Gastrocnemius medialis (tissue), 4 donors: ENCODE measurements at places on chromosomes 1 and 21. TPM values are rescaled to one million over a fixed set of nuclear protein-coding genes. Genes with fewer than 3 reads are reported as not detected.

The AMY1B gene
- not detected for total RNA-seq

The PLA2G5 gene
- not detected for total RNA-seq

The SPRR2G gene
- total RNA-seq, result not detected

The ABCG1 gene
- total RNA-seq, result 7.3 TPM

The NES gene
- total RNA-seq, result 13.7 TPM

- no peak for DNase-seq
These were observed 8.5 kb upstream of the ARF1 start for GRCh38 chr1:228073857-228074545.

GRCh38 chr1:41274752-41275545, 32.8 kb upstream of the SCMH1 start:
- DNase-seq, result no peak

DNA sequence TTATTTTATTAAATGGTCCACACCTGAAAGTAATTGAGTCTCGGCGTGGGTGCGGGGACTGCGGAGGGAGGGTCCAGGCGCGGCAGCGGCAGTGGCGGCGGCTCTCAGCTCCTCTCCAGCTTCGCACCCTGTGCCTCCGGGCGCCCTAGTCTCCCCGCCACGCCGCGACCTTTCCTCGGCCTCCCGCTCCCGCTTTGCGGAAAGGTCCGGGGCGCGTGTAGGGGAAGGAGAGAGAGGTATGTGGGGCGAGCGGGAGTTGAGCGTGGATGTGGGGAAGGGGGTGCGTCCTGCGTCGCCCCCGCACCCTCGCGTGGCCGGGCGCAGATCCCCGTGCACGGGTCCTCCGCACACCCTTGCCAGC, 13.4 kb upstream of the ALX3 start:
- DNase-seq, result no peak

GRCh38 chr1:172585348-172585747, 52.4 kb downstream of the SUCO start:
- no peak for DNase-seq

DNA sequence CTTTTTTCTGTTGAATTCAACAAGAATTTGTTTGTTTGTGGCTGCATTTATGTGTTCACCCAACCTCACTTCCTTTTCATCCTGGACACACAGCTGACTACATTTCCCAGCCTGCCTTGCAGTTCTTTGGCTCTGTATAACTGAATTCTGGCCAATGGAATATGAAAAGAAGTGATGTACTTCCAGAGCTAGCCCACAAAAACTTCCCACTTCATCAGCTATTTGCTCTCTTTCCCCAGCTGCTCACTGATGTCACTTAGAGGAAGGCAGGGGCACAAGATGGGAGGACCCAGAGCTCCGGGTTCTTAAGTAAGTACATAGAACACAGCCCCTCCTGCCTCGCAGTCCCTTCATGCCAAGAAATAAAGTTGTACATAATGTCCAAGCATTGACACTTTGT, 235.0 kb upstream of the FGGY start:
- DNase-seq, result peak; percentile 80

GRCh38 chr1:75937034-75937433, 4.8 kb upstream of the ASB17 start:
- no peak for DNase-seq

- no peak for DNase-seq
These were observed 69.0 kb upstream of the DIRAS3 start for GRCh38 chr1:68119445-68119844.

DNA sequence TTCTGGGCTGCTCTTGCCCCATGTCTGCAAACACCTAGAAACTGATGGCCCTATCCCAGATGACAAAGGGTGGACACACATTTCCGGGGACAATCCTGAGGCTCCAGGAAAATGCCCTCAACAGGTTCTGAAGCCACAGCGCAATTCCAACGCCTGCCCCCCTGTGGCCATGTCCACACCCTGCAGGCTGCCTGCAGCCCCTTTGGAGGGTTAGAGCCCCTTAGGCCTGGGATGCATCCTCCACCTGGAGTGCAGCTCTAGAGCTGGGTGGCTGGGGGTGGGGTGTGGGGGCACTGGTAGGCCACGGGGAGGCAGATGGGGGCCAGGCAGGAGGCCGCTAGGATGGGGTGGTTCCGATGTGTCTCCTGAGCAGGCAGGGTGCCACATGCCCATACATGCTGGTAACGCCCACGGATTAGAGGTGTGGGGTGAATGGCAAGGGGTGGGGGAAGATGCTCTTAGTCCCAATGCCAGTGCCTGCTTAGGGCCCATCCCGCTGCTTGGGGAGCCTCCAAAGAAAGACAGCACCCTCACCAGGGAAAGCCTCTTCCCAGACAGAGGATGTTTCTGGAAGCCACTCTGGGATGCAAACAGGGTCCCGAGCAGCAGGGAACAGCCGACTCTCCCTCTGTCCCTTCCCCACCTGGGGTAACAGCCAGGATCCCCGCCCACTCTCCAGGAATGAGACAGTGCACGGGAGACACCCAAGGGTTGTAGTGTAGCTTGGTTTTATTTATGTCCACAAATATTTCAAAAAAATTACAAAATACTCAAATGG, 34.0 kb downstream of the SLC45A1 start:
- peak; percentile 40 for DNase-seq

DNA sequence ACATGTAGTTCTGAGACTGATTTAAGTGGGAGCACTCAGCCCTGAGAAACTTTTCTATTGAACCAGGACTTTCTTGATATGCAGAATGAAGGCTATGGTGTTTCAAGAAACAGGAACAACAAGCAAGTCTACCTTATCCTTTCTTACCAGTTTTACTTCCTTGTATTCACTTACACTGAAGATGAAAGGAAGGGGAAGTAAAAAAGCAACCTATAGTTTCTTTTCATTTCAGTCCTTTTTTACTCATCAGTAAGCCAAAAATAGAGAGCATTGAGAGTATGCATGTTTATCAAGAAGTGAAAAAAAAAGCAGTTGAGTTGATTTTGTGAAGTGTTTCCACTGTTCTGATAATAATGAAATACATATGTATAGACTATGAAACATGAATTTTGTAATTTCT, 1010.3 kb downstream of the AMY1C start:
- DNase-seq, result no peak

DNA sequence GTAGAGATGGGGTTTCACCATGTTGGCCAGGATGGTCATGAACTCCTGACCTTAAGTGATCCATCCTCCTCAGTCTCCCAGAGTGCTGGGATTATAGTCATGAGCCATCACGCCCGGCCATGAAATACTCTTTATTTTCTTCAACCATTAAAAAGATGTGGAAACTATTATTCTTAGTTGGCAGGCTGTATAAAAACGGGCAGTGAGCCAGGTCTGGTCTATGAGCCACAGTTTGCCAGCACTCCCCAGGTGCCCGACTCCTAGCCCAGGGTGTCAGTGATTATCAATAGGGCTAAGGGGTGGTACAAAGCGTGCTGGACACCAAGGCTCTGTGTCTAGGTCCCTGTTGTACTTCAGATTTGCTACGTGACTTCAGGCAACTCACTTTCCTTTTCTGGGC, 3.7 kb upstream of the TMEM61 start:
- no peak for DNase-seq

DNA sequence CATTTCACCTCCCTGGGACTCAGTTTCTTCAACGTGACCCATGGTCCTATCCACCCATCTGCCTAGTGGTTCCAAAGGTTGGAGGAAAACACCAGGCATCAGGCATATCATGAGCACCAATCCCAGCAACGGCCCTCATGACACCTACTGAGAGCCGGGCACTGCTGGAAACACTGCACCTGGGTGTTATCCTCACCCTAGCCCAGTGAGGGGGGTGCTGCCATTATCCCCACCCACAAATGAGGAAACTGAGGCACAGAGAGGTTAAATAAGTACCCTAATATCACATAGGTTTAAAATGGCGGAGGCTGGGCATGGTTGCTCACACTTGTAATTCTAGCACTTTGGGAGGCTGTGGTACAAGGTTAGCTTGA, 206.9 kb downstream of the MATN1 start:
- DNase-seq, result no peak

DNA sequence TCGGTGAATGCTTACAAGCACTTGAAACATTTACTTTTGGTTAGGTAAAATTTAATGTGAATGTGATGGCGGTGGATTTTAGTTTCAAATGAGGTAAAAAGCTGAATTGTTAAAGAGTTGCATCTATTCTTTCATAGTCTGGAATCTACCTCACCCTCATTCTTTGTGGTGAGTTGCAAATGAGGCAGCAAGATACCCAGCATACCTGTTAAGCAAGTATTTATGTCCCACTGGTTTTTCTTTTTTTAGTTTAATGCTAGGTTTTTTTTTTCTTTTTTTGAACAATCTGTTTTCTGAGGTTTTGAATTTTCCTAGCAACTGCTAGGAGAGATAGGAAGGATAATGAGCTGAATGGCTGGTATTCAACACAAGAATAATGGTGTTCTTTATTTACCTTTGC, 127.9 kb upstream of the CACYBP start:
- no peak for DNase-seq
